Foreskin melanocyte (primary cell): ENCODE measurements at places on chromosomes 4 and X.

DNA sequence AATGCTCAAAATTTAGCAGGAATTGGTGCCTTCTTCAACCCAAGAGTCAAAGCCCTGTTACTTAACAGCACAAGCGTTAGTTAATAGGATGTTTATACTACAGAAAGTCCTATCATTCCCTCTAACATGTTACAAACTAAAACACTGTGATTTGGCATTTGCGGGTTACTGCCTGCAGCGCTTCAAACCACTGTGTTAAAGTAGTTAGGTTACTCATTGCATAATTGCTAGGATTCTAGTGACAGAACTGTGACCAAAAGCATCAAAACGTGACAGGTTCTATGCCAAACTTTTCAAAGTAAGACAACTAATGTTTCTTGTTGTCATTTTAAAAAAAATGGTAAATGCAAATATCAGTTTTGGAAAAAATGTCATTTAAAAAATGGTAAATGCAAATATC lies 442.8 kb upstream of the ZFP42 start:
- no peak for DNase-seq

DNA sequence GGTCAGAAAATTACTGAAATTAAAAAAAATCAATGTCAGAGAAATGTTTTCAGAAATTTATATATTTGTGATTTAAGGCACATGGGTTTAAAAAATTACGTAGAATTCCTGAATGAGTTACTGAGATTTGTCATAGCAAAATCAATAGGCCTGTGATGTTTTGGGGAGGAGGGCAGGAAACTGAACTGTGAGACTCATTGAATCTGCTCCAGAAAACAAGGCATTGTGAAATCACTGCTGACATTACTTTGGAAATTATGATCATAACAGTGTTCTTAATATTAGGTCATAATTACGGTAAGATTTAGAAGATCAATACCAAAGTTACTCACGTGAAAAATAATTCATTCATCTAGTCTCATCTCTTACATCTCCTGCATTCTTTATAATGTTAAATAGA lies 5.3 kb downstream of the FGF5 start:
- DNase-seq, result no peak

DNA sequence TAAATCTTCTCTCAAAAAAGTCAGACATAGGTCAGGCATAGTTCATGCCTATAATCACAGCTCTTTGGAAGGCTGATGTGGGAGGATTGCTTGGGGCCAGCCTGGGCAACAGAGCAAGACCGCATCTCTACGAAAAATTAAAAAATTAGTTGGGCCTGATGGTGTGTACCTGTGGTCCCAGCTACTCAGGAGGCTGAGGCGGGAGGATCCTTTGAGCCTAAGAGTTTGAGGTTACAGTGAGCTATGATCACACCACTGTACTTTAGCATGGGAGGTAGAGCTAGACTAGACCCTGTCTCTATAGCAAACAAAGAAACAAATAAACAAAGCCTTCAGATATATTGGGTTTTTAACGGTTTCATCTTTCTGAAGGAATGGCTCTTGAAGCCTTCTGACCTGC lies 62.2 kb downstream of the DIPK2B start:
- DNase-seq, result no peak

DNA sequence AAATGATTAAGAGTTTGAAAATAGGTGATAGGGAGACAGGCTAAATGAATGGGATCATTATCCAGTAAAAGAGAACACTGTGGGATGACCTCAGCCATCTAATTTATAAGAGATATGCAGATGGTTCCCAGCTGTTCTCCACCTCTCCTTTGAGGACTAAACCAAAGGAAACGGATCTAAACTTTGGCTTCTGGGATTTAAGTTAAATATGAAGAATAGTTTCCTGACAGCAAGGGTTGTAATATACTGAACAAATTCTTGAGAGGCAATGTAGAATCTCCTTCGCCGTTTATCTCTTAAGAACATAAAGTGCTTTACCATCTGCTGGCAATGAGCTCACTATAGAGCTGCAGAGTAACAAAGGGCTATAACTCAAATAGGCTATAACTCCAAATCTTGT lies 35.4 kb upstream of the HPGDS start:
- no peak for DNase-seq

DNA sequence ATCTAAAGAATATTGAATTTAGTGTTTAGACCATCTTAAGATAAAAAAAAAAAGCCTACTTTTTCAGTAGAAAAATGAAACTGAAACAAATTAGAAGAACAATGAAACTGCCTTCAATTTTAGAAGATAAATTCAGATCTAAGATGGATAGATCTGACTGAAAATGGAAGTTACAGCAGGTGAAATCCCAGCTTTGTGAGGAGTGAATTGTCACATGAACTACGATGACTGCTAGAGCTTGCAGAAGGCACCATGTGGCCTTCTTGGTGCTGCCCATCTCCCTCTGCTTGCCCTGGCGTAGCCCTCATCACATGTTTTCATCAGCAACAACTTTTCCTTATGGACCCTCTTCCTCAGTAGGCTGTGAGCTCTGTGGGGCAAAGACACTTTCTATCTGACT lies 51.4 kb upstream of the EMCN start:
- no peak for DNase-seq

DNA sequence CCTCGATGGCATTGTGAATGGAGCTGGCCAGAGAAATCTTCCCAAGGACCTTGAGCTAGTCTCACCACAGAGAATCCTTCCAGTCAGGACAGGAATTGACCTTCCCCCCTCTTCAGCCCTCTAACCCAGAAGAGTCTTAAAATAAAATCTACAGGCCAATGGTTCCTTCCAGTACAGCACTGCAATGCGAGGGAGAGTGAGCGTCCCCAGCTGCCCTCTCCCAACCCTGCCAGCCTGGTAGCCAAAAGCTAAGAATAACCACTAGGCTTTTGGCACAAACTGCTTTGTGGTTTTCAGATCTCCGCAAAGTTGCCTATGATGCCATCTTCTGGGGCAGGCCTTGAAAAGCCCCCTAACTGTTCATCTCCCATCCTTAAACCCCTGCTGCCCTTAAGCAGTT lies 175.1 kb downstream of the AR start:
- no peak for DNase-seq

DNA sequence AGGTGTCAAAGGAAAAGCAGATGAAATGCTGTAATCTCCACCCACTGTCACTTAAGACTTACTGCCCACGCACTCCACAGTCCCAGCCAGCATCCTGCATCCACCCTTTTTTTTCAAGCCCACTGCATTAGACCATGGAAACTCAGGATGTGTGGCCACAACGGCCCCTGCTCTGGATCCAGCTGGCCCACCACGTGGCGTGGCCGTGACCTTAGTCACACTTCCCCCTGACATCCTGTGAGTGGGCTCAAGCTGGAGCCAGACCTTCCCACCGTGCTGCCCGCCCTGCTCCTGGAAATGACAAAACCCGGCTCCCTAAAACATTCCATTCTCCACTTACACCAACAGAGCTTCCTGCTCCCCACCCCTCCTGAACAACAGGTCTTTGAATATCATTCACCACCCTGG lies 588.3 kb upstream of the DIPK2B start:
- no peak for DNase-seq

DNA sequence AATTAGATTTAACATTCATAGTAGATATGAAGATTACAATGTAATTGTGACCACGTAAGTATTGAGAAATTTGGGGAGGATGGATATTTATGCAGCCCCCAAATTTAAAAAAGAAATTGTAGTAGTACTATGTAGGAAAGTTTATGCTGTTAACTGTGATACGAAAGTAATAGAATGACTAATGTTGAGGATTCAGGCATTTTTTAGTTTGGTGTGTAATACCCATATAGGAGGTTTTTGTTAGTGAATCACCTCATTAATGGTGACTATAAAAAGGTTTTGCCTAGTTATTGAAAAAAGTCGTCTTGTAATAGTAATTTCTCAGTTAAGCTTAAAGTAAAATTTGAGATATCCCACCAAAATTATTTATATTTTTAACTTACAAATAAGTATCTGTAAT lies 67.2 kb downstream of the SMARCAD1 start:
- DNase-seq, result no peak

- DNase-seq, result no peak
Measured at GRCh38 chr4:78557841-78558240, 6.3 kb downstream of the ANXA3 start.

DNA sequence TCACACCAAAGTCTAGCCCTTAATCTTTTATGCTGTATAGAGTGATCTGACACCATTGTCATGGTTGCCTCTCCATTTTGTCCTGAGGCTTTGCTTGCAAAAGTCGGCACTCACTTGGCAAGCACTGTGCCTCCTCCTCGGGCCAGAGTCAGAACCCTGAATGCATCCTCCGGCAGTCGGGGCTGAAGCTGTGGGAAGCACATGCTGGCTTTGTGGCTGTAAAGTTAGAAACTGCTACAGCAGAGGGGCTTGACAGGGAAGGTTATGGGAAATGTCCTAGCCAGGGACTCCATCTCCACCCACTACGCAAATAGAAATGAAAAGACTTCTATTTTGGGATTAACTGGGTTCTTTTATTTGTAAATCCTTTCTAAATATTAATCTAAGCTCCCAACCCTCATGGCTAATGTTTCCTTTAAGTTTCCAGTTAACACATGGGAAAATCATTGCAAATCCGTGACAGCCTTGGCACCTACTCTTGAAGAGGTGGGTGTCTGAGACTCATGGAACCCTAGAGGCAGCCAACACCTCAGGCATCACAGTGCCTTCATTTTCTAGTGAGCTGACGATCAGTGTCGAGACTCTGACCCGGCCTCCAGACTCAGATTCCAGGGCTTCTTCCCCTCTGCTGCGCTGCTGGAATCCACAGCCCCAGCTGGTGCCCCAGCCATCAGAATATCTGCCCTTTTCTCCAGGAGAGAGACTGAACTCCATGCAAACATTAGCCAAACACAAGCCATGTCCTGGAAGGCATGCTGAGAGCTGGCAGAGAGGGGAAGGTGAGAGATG lies 7.9 kb upstream of the CLDN24 start:
- DNase-seq, result no peak

DNA sequence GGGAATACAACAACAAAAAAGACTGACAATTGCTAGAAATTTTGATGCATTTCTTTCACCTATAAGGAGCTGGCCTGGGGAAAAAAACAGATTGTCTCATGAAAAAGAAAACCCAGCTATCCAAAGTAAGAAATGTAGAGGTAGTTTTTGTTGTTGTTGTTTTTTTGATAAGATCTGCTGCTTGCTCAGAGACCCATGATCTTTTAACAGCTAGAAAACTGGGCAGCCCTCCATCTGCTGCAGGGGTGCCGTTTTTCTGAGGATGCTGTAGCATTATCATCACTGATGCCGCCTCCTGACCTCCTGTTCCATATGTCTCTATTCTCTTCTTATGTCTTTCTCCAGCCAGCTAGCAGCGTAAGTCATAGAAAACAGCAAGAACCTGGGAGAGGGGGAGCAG lies 98.3 kb downstream of the BMPR1B start:
- no peak for DNase-seq

DNA sequence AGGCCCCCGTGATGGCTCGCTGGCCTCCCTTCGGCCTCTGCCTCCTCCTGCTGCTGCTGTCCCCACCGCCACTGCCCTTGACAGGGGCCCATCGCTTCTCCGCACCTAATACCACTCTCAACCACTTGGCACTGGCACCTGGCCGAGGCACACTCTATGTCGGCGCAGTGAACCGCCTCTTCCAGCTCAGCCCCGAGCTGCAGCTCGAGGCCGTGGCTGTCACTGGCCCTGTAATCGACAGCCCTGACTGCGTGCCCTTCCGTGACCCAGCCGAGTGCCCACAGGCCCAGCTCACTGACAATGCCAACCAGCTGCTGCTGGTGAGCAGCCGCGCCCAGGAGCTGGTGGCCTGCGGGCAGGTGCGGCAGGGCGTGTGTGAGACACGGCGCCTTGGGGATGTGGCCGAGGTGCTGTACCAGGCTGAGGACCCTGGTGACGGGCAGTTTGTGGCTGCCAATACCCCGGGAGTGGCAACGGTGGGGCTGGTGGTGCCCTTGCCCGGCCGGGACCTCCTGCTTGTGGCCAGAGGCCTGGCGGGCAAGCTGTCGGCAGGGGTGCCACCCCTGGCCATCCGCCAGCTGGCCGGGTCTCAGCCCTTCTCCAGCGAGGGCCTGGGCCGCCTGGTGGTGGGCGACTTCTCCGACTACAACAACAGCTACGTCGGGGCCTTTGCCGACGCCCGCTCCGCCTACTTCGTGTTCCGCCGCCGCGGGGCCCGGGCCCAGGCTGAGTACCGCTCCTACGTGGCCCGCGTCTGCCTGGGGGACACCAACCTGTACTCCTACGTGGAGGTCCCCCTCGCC lies 3.0 kb downstream of the PLXNB3 start:
- no peak for DNase-seq

DNA sequence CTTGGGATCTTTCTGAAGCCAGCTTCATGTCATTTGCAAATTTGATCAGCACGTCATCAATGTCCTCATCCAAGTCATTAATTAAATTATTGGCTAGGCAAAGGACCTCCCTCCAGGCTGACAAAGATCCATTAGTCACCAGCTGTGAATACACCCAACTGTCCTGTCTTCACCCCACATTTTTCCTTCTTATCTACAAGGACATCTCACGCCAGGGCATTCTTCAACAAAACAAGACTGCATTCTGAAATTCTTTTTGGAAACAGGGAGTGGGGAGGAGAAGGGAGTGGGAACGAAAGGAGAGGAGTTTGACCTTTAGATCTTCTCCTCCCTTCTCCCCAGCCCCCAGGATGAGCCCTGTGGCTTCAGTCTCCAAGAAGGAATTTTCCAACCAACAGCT lies 32.7 kb downstream of the NLGN3 start:
- DNase-seq, result no peak

DNA sequence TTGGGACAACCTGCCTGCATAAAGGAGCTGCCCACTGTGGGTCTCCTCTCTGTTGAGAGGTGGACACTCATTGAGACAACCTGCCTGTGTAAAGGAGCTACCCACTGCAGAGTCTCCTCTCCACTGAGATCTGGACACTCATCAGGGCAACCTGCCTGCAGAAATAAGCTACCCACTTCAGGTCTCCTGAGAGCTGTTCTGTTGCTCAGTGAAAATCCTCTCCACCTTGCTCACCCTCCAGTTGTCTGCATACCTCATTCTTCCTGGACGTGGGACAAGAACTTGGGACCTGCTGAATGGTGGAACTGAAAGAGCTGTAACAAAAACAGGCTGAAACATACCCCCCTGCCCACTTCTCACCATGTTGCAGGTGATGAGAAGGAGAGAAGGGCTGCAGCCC lies 59.9 kb upstream of the CDKN2AIP start:
- no peak for DNase-seq

DNA sequence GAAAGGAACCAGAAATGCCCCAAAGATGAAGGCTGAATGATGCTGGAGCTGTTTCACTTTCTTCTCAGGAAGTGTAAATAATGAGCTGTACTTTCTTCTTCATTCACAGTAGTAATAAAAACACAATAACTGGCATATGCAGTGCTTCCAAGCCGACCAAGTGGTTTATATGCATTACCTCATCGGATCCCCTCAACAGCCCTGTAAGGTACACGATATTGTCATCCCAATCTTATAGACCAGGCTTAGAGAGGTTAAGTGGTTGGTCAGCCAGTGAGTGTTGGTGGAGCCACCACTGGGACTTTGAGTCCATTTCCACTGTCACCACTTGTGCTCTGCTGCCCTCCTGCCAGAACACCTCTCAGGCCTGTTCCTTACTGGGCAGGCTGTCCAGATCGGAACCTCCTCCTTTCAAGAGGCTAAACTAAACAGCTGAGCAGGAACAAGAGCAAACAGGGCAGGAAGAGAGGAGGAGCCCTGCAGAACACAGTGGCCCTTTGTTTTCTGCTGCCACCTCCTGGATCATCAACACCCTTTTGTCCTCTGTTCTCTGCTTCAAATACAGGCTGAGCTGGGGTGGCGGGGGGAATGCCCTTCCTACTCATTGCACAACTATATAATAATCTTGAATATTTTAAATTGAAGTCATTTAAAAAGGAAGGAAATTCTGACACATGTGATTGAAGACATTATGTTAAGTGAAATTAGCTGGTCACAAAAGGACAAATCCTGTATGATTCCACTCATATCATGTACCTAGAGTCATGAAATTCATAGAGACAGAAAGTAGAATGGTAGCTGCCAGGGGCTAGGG lies 112.5 kb upstream of the ATP6AP2 start:
- peak; percentile 73 for DNase-seq
